Activated CD4-positive, alpha-beta T cell treated with anti-CD3 and anti-CD28 coated beads, Interleukin-2, amount 10 ng/mL, durations not matched to agents 24 days and 14 days (primary cell): ENCODE measurements at places on chromosomes 11 and 22. TPM values are rescaled to one million over a fixed set of nuclear protein-coding genes. Genes with fewer than 3 reads are reported as not detected.

DNA sequence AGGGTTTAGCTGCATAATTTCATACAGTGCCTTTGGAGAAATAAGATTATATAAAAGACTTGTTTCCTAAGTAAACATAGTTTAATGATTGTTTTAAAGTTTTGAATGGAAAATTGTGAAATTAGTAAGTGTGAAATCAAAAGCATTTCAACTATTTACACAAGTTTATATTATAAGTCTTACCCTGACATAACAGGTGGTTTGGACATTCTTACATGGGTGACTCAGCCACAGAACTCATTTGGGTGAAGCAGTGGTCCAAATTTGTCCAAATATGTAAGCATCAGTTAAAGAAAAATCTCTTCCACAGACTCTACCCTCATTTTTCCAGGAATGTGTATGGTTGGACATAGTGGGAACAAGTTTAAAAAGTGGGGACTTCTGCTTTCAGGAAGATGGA is 68.0 kb downstream of the USP47 start:
- DNase-seq = no peak

DNA sequence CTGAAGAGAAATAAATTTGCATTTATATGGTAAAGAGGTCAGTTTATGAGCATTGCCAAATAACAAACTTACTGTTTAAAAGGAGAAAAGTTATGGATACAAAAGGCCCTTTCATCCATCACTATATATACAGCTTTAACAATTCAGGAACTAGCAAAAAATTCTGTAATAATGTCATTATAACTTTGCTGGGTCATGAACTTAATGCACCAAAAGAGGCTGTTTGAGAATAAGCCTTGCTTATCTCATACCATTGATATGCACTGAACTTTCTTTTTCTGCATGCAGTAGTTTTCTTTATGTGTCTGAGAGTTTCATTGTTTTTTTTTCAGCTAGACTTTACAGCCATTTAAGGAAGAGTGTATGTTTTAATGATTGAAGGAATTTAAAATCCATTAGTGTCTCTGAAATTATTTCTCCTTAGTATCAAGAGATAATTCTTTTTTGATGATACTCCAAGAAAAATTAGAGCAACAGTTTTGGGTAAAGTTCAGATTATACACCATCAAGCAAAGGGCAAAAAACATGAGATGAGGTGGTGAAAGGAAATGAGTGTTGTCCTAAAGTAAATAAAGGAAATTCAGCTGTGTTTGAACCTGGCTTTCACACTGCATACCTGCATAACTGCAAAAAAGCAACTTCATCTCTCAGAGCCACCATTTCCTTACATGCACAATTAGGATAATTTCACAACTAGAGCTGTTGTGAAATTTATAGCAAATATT is 188.2 kb upstream of the ANO3 start:
- DNase-seq = no peak

GRCh38 chr22:48575618-48576332 is 1251.9 kb downstream of the BRD1 start:
- DNase-seq = no peak

DNA sequence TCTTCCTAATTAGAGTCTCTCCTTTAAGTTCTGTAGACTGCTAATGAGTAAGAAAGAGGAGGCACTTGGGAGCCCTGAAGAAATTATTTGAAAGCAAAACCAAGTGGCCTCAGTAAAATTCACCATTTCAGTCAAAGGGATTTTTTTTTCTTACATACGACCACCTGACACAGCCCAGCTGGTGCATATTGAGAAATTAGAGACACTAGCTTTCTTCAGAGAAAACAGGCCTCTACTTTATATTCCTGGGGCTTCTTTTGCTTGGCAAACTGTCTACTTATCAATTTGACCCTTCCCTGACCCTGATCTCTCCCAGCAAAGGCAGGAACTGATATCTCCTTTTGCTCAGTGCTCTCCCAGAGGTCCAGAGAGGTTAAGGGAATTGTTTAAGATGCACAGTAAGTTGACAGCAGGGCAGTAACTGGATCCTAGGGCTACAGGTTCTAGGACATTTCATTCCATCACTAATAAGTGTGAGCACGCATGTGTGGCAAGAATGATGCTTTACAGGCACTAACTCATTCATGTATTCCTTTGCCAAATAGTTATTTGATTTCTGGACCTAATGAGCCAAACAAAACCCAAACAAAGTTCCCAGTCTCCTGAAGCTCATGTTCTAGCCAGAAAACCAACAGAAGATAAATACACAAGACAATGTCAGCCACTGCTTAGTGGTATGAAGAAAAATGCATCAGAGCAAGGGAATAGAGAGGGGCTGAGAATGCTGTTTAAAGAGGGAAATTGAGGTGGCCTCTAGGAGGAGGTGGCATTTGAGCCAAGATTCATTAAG is 467.6 kb downstream of the SOX6 start:
- no peak for DNase-seq

Gene PHF21B
- total RNA-seq = 0.07 TPM in 2 replicates

- no peak for DNase-seq
Measured at GRCh38 chr11:19551457-19551856, 161.2 kb upstream of the NAV2 start.

DNA sequence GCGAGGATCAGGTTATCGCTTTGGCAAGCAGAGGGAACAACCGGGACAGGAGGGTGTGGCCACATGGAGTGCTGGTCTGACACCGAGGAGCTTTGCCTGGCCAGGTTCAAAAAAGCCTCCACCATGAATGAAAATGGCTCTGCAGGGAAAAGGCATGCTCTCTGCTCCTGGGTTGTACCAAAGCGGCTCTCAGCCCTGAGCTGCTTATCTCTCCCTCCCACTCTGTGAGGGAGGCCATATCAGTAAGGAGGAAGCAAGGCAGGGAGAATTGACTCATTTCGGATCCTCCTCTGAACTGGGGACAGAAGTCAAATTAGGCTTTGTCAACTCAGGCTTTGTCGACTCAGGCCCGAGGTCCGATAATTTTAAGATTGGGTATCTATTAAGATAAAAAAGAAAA is 82.9 kb upstream of the CRTAM start:
- no peak for DNase-seq
